ENCODE measurements at places on chromosomes 4 and X. TPM values are rescaled to one million over a fixed set of nuclear protein-coding genes. Genes with fewer than 3 reads are reported as not detected.

ART3 gene
- not detected for total RNA-seq

ASB9 gene
- 3.0 TPM for total RNA-seq

KLKB1 gene
- 130 TPM for total RNA-seq

- DNase-seq = no peak
- H3K4me3 ChIP-seq = no peak overlapping the region
- H3K36me3 ChIP-seq = no peaks in the 10 kb centered on the region
- no peaks in the 10 kb centered on the region for H3K4me1 ChIP-seq
Measured at GRCh38 chrX:118761939-118762707, 34.7 kb downstream of the IL13RA1 start.

GRCh38 chrX:86002076-86002896 is 45.1 kb downstream of the CHM start:
- H3K4me3 ChIP-seq = no peak overlapping the region
- H3K27ac ChIP-seq = no peak overlapping the region
- no peaks in the 10 kb centered on the region for H3K4me1 ChIP-seq
- peak; percentile 24 for DNase-seq

DNA sequence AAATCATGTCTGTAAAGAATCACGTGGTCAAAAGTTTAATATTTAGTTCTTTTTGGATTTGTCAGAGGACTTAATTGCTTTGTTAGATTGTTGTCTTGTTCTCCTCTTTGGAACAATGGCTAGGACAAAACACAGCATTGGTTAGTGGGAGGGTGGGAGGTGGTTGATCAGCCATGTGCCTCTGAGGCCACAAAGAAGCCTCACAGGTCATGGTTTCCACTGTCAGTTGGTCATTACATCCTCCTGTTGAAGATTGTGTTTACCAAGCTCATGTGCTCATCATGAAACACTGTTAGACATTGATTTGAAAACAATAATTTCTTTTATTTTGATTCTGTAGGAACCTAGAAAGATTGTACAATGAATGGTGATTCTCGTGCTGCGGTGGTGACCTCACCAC is 31.9 kb downstream of the ADD1 start:
- H3K36me3 ChIP-seq = peaks cover 14% of the 10 kb centered on the region
- no peak overlapping the region for H3K27ac ChIP-seq
- H3K27me3 ChIP-seq = no peaks in the 10 kb centered on the region
- no peak overlapping the region for H3K4me3 ChIP-seq

DNA sequence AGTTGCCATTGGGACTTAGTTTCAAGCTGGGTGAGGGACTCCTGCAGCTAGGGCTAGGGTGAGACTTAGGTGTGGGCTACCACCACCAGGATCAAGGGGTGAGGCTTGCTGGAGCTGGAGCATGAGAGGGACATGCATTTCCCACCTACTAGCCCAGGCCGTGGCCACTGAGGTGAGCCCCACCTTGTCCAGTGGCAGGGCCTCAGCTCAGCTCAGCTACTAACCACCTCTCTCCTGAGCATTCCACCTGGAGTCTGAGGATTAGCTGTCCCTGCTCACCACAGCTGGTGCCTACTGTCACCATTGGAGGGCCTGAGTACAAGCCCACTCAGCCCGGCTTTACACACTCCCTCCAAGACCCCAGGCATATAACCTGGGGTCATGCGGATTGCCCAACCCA is 62.6 kb upstream of the MAGEH1 start:
- no peaks in the 10 kb centered on the region for H3K27me3 ChIP-seq
- no peaks in the 10 kb centered on the region for H3K36me3 ChIP-seq
- H3K4me3 ChIP-seq = no peak overlapping the region
- no peaks in the 10 kb centered on the region for H3K4me1 ChIP-seq
- H3K27ac ChIP-seq = no peak overlapping the region

- no peaks in the 10 kb centered on the region for H3K27me3 ChIP-seq
- no peaks in the 10 kb centered on the region for H3K36me3 ChIP-seq
- H3K4me3 ChIP-seq = peak overlapping the region; percentile 81
- H3K27ac ChIP-seq = peak overlapping the region; percentile 91
Measured at GRCh38 chr4:73259571-73260090, 1.0 kb upstream of the ANKRD17 start.
